SK-N-MC (cell line): ENCODE measurements at places on chromosomes 1 and 21.

- no peak for DNase-seq
Observed at GRCh38 chr1:246641394-246641793, 75.1 kb downstream of the CNST start.

- no peak for DNase-seq
Observed at GRCh38 chr1:201371276-201371675, 6.2 kb downstream of the TNNT2 start.

DNA sequence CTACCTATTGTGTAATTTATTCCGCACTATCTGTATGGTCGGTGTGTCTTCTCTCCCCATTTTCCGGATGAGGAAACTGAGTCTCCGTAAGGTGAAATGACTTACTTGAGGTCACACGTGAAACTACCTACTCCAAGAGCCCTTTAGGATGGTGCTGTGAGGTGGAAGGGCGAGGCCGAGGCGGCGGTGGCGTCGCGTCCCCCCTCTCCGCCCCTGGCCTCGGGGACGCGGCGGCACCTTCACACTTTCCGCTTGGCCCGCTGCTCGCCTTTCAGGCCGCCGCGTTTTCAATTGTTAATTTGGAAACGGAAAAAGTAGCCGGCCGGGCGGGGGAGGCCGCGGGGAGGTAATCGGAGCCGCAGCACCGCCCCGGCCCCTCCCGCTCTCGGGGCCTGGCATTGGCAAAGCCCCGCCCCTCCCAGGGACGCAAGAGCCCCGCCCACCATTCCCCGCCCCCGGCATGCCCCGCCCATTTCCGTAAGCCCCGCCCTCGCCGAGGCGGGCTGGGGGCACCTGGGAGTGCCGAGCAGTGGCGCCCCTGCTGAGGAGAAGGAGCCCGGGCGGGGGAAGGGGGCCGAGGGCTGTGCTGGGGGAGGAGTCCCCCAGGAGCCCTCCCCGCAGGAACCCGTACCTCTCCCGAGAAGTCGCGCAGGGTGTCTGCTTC, 18.6 kb downstream of the KCNQ4 start:
- no peak for DNase-seq

DNA sequence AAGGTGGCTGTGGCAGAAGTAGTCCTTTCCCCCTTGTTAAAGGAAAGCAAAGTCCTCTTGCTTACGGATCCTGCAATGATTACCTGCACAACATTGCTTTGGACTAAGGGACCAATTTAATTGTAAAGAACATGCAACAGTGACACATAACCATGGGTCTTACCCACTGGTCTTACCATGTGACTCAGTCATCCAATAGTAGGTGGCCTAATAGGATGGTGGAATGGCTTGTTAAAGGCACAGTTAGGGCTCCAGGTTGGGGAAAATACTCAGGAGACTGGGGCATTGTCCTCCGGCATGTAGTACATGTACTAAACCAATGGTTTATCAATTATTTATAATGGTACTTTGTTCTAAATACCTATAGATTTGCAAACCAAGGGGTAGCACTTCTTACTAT, 2.1 kb upstream of the YIPF1 start:
- no peak for DNase-seq

DNA sequence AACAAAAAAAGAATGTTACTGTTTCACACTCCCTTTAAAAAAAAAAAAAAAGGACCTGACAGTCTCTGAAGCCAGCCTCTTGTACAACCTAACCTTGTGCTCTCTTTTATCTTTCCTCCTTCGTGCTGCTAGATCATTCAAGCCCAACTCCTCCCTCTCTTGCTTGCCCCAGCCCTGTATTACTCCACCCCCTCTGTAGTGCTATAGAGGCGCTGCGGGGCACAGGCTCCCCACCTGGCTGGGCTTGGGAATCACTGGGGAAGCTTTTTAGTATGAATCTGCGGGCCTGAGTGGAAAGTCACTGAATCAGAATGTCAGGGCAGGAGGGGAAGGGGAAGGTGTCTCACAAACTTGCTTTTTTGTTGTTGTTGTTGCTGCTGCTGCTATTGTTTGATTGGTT, 383.7 kb upstream of the CAMK1G start:
- DNase-seq: no peak

- no peak for DNase-seq
Observed at GRCh38 chr1:183106746-183107145, 79.3 kb upstream of the LAMC2 start.

GRCh38 chr21:18449605-18450550, 46.3 kb upstream of the TMPRSS15 start:
- no peak for DNase-seq

DNA sequence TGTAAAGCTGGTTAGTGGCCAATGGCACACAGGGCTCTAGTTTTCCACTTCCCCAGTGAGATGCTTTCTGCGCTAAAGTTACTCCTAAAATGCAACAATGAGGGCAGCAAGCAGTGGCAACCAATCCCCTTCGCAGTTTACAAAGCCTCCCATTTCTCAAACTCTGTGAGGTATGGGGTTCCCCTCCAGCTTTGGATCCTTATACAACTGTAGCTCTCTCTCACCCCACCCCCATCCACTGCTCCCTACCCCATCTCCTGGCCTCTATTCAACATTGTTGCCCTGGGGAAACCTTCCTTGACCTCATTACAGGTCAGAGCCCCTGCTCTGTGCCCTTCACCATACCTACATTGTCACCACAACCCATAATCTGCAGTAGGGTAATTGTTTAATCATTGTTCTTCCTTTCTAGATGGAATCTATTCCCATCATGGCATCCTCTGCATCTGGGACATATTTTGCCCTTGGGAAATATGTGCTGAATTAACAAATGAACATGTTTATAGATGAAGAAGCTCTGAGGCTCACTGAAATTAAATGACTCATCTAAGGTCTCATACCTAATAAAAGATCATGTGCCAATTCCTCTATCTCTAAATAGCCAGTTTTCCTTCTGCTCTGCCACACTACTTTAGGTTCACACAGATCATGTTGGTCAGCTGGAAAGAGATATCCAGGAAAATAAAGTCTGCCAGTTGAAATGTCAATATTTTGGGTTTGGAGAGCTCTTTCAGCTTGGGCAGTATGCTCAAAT, 12.6 kb downstream of the KIAA0040 start:
- no peak for DNase-seq

- no peak for DNase-seq
Observed at GRCh38 chr1:229900220-229900619, 166.8 kb upstream of the GALNT2 start.

GRCh38 chr1:230826166-230826875, 42.0 kb downstream of the C1orf198 start:
- DNase-seq: no peak

DNA sequence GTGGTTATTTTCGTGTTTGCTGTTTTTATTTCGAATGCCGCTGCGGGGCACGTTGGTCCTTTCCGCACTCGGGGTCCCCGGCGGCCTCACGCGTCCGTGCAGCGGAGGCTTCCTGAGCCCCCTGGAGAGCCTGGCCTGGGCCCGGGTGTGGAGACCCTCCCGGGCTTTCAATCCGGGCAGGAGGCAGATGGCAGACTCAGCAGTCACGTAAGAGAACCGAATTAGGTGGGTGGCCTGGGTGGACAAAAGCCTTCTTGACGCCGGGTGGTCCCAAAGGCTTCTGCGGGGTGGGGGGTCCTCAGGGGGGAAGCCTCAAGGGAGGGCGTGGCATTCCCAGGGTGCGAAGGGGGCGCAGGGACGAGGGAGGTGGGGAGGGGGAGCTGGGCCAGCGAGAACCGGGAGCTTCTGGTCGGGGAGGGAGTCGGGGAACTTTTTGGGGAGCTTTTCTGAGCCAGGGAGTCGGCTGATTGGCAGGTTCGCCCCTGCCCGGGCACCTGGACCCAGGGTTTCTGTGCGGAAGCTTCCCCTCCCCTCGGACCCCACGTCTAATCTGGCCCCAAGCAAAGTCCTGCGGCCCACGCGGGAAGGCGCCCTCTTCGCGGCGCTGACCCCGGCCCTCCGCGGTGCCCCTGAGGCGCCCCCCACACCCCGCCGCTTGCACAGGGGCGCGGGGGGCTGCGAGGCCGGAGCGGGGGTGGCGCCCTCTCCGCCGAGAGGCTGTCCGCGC, 1.3 kb upstream of the HES4 start:
- DNase-seq: no peak

- no peak for DNase-seq
Observed at GRCh38 chr1:87000460-87000859, 86.0 kb downstream of the HS2ST1 start.

DNA sequence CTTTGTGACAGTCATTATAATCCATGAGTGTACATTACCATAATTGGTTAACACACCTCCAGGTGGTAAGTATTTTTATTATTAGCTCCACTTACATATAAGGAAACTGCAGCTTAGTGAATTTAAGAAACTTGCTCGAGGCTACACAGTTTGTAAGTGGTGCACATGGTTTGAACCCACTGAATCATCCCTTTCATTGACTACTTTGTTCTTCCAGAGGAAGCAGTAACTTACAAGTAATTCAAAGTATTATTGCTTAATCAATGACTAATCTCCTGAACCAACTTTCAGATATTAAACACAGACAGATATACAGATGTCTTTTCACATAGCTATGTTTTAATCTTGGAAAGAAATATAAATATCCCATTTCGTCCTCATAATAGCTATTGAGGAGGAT, 18.7 kb upstream of the CLDN8 start:
- DNase-seq: peak; percentile 5

GRCh38 chr1:203265541-203265940, 36.1 kb upstream of the CHIT1 start:
- no peak for DNase-seq

- no peak for DNase-seq
Observed at GRCh38 chr1:85230305-85230977, 29.0 kb downstream of the C1orf52 start.

DNA sequence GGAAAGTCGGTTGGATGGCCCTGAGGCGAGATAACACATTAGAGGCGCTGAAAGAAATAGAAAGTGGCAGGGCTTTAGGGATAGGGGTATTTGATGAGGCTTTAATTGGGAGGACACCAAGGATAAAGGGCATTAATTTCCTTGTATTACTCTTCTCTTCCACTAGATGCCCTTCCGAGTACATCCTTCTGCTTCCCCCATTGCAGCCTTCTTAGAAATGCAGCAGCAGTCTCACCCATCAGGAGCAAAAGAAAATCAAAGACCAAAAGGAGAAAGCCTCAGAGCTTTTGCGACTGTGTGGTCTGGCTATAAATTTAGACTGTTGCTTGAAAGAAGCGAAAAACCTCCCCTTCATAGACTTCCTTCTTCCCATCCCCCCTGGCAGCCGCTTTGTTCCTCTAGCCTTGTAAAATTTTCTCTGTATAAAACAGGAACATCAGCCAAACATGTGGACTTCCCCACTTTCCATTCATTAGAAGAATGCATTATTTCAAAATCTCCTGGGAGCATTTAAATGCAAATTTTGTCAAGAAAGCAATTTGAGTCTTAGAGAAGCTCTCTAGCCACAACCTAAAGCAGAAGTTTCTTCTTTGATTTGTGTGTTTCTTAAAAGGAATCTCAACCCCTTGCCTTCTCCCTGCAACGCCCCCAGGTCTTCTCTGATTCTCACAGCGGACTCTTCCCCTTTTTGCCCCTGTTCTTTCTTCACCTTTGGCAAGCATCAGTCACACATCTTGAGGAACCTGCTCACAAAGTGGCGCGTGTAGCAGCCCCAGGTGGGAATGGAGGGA, 76.6 kb downstream of the NDUFS5 start:
- peak; percentile 99 for DNase-seq

- DNase-seq: no peak
Observed at GRCh38 chr1:167762061-167762746, 40.4 kb downstream of the MPZL1 start.

- no peak for DNase-seq
Observed at GRCh38 chr1:59092126-59092525, 204.8 kb upstream of the FGGY start.

DNA sequence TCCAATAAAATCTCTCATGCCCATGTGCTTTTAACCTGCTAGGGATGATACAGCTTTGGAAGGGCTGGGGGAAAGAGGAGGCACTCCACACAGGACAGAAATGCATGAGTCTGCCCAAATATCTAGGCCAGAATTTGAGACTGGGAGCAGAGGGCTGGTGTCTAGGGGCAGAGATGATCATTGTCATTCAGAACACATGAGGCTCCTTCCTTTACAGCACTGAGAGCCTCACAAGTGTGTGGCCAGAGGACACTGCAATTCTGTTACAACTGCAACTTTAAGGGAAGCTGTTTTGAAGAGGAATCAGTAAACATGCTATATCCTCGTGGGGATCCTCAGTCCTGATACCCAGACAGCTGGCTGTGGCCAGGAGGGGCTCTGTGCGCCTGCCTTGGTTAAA, 541.3 kb downstream of the OMA1 start:
- DNase-seq: no peak

- DNase-seq: no peak
Observed at GRCh38 chr1:33347650-33347992, 26.7 kb upstream of the A3GALT2 start.

GRCh38 chr1:93172778-93173177, 7.4 kb downstream of the TMED5 start:
- DNase-seq: no peak

DNA sequence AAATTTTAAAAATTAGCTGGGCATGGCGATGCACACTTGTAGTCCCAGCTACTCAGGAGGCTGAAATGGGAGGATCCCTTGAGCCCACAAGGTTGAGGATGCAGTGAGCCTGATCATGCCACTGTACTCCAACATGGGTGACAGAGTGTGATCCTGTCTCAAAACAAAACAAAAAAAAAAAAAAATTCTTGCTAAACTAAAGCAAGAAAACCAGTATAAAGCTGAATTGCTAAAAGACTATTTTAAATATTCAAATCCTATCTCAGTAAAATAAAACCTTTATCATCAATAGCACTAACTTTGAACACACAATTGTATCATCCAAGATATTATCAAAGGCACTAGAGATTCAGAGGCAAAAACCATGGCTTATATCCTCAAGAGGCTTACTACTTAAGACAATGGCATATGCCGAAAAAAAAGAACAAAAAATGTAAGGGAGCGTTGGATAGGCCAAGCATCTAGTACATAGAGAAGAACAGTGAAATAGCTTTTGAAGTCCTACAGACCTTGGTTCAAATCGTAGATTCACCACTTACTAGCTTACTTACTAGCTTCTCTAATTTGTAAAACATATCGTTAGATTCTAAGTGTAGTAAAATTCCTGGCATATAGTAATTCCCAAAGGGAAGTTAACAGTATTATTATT, 3.6 kb downstream of the EPS15 start:
- no peak for DNase-seq

DNA sequence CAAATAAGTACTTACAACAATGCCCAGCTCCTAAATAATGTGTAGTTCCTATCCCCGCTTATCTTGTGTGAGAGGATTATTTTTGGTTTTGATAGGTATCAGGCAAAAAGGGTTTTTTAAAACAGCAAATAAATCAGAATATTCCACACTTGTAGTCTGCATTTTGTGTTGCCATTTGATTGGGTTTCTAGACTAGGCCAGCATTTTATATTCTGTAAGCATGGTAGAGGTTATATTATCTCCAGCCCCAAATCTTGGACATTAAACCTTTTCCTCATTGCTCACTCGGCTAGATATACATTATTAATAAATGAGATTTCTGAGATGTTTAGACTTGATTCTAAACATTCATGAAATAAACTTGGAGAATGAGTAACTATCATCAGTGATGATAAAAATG, 165.7 kb upstream of the C1orf21 start:
- DNase-seq: no peak

GRCh38 chr1:47507881-47508701, 70.2 kb downstream of the FOXD2 start:
- no peak for DNase-seq

DNA sequence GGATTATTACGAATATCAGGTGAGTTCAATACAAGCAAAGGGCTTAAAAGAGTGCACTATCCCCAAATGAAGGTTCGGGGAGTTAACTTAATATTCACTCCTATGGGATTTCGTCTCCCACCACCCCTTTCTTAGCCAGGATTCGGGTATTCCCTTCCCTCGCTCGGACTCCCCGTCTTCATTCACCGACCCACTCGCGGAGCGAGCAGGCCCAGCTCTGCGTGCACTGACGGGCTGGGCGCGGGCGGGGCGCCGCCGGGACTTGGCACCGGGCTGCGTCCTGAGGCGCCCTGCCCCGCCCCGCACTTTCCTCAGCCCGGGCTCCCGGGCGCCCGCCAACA, 7.7 kb upstream of the MPZL1 start:
- DNase-seq: no peak
